ENCODE measurements at places on chromosomes 7 and 10.

DNA sequence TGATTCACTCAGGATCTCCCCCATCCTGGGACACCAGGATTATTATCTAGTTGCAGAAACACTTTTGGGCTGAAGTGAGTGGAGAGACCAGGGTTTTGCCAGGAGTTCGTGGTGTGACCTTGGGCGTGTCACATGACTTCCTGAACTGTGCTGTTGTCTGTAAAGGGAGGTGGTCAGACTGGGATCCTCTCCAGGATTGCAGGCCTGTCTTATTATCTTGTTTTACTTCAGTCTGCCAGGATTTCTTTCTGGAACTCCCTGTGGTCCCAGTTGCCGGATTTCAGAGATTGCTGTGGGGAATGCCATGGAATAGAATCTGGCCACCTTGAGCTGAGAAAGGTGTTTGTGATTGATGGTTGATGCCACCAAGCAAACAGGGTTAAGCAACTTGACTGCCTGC lies 35.8 kb downstream of the CRCP start:
- DNase-seq: no peak

DNA sequence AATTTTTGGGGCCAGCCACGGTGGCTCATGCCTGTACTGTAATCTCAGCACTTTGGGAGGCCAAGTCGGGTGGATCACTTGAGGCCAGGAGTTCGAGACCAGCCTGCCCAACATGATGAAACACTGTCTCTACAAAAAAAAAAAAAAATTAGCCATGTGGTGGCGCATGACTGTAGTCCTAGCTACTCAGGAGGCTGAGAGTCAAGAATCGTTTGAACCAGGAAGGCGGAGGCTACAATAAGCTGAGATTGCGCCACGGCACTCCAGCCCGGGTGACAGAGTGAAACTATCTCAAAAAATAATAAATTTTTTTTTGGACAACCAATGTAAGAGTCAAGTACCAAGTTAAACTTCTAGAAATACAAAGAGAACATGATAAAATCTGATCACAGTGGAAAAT lies 164.6 kb downstream of the AVL9 start:
- no peak for DNase-seq

- DNase-seq: no peak
Observed at GRCh38 chr7:126840869-126841268, 411.9 kb downstream of the GRM8 start.

- no peak for DNase-seq
Observed at GRCh38 chr10:78776756-78777155, 292.0 kb upstream of the ZMIZ1 start.

- no peak for DNase-seq
Observed at GRCh38 chr10:62895063-62895462, 78.9 kb upstream of the EGR2 start.

DNA sequence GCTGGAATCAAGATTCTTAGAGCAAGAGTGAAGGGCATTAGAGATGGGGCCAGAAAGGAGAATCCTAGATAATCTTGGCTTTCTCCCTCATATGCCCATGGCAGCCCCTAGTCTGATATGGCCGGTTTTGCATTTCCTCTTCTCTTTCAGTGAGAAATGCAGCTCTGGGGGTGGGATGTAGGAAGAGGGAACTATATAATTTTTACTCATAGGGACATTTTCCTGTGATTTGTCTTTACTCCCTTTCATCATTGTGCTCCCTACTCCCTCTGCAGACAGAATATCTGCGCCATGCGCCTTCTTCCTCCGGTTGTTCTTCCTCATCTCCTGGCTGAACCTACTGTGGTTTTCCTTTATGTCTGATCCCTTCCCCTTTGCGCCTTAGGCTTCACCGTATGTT lies 16.8 kb upstream of the CHCHD1 start:
- no peak for DNase-seq

GRCh38 chr7:33336820-33337219 lies 207.5 kb downstream of the BBS9 start:
- no peak for DNase-seq

DNA sequence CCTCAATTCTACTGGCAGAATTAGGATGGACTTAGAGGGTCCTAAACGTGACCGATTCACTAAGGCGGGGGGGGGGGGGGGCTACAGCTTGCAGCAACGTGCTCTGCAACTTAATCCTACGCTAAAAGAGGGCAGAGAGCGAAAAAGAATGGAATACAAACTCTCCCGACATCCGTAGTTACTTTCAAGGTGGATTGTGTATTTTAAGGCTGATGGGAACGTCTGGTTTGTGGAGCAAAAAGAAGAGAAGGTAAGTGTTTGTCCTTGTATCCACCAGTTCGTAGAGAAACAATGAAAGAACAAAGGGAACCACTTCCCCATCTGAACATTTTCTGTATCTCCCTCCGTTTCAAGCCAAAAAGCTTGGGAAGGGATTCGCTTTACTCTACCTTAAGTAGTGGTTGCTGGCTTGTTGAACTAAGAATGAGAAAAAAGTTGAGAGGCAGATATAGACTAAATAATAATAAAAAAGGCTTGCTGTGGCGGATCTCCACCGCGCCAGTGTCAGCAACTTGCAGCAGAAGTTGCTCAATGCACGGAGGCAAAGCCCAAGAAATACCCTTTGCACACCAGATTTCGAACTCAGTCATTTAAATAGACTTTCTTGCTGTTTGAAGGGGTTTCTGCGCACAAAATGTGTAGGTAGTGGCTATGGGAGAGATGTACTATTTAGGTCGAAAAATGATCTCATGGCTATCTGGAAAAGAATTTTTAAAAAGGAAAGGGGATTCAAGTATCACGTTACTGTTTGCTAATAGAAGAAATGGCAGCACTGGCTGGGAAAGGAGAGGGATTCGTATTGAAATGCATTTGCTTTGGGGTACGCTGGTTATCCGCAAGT lies 736 bp downstream of the SKIDA1 start:
- no peak for DNase-seq

- DNase-seq: no peak
Observed at GRCh38 chr7:4871056-4871680, 9.3 kb upstream of the PAPOLB start.

DNA sequence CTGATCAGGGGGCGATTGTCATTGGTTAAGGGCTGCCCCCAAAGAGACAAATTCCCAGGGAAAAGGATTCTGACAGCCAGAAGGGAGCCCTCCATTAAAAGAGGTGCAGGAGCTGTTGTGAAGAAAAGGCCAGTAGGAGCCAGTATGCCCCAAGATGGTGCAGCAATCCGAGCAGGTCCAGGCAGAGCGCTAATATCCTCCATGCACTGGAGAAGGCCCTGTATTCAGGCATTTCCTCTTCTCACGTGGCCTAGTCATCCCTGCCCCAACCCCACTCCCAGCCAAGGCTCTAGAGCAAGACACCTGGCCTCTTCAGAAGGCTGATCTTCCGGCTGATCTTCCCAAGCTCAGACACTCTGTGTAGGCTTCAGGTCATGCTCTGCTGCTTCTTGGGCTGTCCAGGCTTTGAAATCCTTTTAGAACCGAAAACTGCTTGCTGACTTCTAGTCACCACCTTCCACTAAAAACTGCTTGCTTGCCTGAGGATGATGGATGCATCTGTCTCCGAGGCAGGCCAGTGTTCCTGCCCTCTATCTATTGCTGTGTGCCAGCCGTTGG lies 77.4 kb downstream of the CYP26A1 start:
- no peak for DNase-seq

GRCh38 chr7:274266-274665 lies 15.7 kb upstream of the FOXL3 start:
- DNase-seq: no peak

- no peak for DNase-seq
Observed at GRCh38 chr10:4280461-4281189, 495.6 kb upstream of the KLF6 start.

GRCh38 chr10:97919012-97919411 lies 69.4 kb downstream of the GOLGA7B start:
- DNase-seq: no peak

DNA sequence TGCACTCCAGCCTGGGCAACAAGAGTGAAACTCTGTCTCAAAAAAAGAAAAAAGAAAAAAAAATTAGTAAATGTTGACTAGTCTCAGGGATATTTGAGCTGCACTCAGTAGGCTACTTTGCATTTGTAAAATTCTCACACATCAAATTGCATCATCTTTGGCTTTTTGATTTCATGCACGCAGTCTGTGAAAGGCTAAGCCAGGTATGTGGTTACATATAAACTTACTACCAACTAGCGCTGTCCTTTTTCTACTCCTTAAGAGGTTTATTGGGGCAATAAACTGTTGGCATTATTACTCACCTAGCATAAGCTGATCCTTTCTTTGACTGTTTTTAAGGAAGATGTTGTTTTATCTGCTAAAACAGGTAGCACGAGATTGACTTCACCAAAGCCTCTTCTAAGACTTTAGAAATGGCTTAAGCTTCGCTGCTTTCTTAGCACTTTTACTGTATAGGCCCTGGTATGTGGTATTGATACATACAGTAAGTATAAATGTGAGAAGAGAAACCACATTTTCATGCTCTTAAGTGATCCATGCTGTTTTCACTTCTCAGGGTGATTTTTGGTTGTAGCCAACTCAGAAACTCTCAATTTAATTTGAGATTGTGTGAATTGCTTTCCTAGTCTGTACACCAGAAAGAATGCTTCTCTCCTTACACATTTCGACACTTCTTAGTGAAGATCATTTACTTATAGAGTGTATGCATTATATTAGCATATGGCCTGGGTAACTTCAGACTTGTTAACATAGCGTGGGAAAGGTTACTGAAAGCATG lies 323.9 kb downstream of the AUTS2 start:
- DNase-seq: no peak

DNA sequence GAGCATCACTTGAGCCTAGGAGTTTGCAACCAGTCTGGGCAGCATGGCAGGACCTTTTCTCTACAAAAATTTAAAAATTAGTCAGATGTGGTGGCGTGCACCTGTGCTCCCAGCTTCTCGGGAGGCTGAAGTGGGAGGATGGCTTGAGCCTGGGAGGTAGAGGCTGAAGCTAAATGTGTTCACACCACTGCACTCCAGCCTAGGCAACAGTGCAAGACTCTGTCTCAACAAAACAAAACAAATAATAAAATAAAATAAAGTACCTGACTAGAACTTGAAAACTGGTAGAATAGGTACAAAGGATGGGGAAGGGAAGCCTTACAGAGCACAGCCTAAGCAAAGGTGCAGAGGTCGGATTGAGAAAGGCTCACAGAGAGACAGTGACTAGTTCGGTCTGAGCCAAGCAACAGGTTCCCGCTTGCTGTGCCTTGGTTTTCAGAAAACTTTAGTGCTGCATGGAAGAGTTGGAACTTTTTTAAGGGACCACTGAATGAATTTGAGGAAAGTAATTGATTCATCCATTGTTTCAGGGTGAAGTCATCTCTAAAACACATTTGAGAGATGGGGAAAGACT lies 100.1 kb upstream of the STK17A start:
- DNase-seq: no peak

DNA sequence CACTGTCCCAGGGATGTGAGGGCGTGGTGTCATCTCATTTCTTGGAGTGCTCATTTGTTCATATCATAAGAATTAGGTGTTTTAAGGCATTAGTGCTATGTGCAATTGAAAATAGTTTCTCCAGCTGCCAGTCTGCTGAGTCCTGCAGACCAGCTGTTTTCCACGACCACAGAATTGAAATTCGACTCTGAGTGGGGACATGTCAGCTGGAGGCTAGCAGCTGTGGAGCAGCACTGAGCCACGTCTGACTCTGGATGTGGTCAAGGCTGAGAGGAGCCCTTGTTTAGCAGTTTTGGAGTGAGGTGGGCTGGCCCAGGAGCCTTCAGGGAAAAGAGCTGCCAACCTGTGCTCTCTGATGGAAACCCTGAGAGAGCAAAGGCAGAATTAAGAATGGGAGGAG lies 156.3 kb upstream of the GRB10 start:
- no peak for DNase-seq

GRCh38 chr7:81469869-81470723 lies 299.8 kb downstream of the HGF start:
- peak; percentile 17 for DNase-seq

- DNase-seq: no peak
Observed at GRCh38 chr10:101405001-101405400, 51.0 kb downstream of the BTRC start.

GRCh38 chr10:58001159-58001558 lies 266.5 kb downstream of the IPMK start:
- DNase-seq: no peak

DNA sequence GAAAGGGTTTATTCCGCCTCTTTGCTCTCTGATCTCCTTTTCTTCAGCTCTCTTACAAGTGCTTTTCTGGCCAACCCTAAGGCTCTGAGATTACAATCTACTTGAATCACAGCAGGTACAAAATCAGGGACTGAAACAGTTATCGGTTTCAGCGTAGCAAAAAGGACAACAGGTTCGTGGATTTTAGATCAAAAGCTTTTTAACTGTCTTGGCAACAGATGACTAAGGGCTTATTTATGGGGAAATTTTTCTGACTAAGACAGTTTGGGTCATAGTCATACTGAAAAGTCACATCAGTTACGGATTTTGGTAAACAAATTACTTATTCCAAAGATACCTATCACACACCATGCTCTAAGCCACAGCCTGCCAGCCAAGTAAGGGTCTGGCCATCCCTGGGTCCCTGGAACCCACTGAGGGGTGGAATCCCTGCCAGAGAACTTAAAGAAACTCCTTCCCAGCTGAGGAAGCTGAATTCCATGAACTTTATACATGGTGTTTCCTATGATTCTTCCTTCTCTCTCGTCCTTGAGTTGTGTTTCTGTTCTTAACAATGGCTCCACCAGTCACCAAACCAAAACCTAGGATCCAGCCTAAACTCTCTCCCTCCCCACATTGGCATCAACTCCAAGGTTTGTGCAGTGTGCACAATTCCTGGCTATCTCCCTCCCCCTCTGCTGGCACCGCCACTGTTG lies 169.3 kb downstream of the FAM107B start:
- DNase-seq: no peak

DNA sequence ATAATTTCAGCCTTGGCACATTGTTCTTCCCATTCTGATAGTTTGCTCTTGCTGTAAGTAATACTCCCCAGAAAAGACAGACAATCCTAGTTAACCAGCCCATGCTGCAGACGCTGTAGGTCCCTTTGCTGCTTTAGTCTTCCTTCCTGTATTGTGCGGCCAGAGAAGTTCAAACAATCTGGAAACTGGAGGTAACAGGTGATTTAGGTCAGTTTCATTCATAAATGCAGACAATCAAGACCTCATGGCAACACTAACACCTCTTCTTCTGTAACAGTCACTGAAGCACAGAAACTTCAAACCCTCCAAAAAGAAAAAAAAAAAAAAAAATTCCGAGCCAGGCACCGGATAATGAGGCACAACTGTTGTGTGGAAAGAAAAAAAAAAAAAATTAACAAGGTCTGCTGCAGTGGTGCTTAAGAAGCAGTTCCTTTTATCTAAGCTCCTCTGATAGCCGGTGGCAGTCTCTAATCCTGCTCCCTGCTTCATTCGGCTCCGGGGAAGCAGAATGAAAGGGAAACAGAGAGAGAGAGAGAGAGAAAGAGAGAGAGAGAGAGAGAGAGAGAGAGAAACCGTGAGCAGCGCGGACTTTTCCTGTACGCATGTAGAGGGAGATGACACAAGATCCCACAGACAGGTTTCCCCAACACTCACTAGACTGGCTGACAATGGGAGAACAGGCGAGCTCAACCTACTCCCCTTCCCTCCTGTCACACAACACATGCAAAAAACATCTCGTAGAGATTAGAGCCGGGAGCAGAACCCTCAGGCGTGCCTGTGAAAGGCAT lies at the start of gene SEMA3A:
Gene SEMA3A (minus strand): TSS at position 306 of the 788 bp plus-strand sequence. CDS start 203 bp downstream, at position 103.
- DNase-seq: no peak

GRCh38 chr7:128165927-128166420 lies 75.1 kb upstream of the LEP start:
- no peak for DNase-seq
